HEK293T (cell line): ENCODE measurements at places on chromosomes 16 and 17.

DNA sequence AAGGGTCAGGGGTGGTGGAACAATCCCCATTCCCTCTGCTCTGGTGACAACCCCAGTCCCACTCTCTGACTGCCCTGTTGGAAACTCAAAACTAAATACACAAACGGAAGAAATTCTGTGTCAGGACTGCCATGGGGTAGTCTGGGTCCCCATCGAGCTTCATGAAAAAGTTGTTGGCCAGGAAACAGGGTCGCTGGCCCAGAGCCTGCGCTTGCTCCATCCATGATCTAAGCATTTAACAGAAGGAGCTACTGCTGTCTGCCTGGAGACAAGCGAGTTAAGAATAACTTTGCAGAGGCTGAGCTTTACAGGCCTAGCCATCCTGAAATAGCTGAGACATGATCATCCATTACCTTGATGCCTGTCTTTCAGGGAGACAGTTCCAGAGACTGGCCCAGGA is 32.4 kb upstream of the MYH10 start:
- DNase-seq, result no peak

GRCh38 chr16:19636436-19637267 is 81.1 kb downstream of the VPS35L start:
- no peak for DNase-seq

DNA sequence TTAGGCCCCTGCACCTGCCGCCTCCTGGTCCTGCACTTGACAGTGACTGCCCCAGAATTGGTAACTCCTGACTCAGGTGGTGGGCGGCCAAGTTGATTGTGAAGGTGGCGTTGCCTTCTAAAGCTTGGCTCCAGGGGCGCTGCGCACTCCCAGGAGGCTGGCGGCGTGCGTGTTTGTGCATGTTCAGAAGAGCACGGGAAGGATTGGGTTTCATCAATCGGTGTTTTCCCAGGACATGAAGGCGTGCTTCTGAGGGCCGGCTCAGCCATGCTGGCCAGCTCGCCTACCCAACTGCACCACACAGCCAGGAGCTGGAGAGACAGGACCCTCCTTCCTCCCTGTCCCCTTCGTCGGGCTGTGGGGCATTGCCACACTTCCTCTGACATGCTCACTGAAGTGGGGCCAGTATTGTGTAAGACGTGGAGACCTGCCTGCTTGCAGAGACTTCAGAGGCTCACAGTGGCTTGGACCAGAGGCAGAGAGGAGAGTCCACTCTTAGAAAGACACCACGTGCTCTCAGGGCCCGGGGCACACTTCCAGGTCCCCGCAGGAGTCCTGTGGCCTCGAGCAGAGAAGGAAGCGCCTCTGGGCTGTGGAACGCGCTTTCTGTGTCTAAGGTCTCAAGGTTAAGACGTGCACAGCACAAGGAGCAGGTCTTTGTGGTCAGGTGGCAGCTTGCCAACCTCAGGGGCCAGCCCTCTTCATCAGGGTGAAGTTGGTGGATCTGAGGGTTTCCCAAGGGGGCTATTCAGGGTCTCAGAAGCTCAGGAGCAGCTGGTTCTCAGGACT is 2.8 kb downstream of the RAB40C start:
- DNase-seq, result peak; percentile 70

GRCh38 chr16:3045758-3046640 is at the start of gene MMP25:
Gene MMP25 (plus strand): TSS chr16:3046561. CDS start chr16:3046918, 357 bp downstream.
- DNase-seq, result peak; percentile 47

DNA sequence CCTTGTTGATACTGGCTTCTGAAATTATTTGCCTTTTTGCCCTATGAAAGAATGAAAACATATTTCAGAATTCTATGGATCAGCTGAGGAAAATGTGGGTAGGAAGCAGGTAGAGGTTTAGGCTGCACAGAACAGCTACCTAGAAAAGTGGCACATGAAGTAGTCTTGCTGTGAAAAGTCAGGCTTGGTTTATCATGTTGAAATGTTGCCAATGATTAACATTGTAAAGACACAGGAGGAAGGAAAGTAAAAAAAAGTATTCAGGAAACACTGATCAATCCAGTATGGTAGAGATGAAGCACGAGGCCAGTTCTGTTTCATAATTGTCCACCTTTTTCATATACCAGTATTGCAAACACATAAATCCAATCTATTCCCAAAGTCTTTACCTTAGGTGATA is 29.9 kb downstream of the ABCA6 start:
- DNase-seq, result no peak

GRCh38 chr16:70754851-70755600 is 45.9 kb downstream of the VAC14 start:
- no peak for DNase-seq

DNA sequence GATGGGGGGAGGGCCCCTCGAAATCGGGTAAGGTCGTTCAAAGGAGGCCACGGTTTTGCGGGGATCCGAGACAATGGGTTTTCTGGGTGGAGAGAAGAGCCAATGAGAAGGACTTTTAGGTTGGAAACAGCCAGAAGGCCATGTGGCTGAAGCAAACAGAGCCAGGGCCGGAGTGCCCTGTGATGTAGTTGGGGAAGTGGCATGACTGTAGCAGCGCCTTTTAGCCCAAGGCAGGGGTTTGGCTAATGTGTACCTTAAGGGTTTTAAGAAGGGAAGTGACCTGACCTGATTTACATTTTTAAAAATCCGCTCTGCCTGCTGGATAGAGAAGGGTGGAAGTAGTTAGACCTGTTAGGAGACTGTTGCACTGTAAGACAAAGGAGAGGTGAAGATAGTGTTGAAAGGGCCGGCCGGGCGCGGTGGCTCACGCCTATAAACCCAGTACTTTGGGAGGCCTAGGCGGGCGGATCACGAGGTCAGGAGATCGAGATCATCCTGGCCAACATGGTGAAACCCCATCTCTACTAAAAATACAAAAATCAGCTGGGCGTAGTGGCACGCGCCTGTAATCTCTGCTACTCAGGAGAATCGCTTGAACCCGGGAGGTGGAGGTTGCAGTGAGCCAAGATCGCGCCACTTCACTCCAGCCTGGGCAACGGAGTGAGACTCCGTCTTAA is 1.0 kb downstream of the LYRM1 start:
- DNase-seq, result peak; percentile 21

GRCh38 chr16:85650844-85651628 is 37.7 kb downstream of the GINS2 start:
- no peak for DNase-seq

GRCh38 chr16:14549789-14550153 is 80.3 kb downstream of the PARN start:
- no peak for DNase-seq

- DNase-seq, result peak; percentile 90
Measured at GRCh38 chr16:3134338-3135125, at the start of gene ZNF213. Gene ZNF213 (plus strand): TSS chr16:3135029. CDS start chr16:3137281, 2,252 bp downstream.
